ENCODE measurements at places on chromosomes 4 and X.

DNA sequence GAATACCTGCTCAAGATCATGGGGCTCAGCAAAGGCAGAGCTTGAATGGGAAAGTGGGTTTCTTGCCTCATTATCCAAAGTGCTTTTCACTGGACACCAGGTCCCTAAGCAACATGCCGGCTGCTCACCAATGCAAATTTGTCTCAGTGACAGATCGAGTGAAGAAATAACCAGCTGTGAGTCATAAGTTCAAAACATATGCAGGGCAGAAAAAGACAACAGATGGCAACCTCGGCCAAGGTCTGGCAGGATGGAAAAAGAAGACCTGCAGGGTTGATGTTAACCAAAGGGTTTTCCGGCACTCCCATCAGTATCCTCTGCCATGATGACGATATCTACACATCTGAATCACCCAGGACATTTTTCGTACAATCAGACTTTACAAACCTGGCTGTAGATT is 124.1 kb downstream of the AFAP1 start:
- DNase-seq = no peak

DNA sequence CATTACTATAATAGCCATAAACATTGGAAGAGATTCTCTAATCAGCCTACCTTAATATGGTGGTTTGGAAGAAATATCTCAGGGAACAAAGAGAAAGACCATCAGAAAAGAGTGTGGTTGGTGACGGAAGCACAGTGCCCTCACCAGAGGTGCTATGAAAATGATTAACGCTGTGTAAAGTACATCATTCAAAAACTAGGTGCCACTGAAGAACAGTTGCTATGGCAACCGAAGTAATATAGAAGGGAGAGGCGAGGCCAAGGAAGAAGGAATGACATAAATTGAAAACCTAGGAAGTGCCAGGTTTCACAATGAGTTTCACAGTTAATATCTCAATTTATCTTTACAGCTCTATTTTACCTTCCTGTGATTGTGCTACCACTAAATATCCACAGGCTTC is 57.0 kb upstream of the ARSJ start:
- DNase-seq = no peak

DNA sequence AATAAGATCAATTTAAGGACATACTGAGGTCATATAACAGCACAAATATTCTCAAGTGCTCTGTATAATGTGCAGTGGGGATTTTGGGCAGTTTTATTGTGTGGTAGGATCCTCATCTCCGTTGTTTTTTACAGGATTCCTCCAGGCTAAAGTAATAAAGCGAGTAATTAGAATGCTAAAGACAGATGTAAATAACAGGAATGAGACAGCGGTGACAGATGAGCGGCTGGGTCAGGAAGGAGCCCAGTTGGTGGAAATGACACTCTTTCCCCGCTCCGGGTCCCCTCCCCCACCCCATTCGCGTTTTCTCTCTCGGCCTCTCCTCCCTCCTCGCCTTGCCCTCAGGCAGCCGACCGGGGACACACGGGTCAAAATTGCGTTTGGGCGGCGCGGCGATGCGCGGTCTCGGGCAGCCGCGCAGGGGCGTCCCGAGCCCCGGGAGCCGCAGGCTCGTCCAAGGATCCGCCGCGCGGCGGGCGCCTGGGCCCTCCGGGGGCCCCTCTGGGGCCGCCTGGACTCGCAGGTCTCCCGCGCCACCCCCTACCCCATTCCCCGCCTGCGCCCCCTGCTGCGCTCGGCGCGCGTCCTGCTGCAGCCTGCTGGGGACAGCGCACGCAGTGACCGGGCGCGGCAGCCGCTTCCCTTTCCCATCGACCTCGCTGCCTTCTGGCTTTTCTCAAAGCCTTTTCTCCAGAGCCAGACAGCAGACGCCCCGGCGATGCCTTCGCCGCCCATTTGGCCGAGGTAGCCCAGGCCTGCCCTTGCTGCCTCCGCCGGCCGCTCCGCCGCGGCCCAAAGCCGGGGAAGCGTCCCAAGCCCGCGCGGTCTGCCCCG is 16.2 kb downstream of the POU4F2 start:
- DNase-seq = no peak

- DNase-seq = no peak
These were observed 7.8 kb downstream of the TAFAZZIN start for GRCh38 chrX:154419189-154419588.

DNA sequence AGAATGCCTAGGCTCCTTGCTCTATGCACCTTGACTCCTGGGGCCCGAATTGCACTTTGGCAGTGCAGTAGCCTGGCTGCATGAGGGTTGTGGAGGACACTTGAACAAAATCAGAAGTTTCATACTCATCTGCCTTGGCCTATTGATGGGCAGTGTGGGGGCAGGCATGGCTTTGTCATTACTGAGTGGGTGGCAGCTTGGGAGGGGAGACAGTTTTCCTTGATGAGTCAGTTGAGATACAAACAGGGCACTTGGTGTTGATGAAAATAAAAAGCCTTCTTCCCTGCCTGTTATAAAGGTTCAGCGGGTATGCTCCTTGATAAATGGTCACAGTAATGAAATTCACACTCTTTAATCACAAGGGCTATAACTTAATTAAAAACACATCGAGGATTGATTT is 126.8 kb upstream of the MAMLD1 start:
- no peak for DNase-seq

DNA sequence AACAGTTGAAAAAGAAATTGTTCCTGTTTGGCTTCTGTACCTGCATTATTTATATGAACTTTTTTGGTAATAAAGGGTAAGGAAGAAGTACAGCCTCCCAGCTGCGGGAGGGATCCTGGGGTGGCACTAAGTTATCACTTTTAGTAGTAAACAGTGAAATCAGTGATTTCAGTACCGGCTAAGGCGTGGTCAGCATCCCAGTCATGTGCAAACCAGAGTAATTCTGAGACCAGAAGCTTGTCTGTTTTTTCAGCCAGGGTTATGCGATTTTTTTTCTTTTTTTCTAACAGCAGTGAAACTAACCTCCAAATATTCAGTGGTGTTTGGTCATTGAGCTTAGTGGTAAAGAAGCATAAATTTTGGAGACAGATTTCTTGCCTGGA is 3.3 kb downstream of the EGF start:
- no peak for DNase-seq

DNA sequence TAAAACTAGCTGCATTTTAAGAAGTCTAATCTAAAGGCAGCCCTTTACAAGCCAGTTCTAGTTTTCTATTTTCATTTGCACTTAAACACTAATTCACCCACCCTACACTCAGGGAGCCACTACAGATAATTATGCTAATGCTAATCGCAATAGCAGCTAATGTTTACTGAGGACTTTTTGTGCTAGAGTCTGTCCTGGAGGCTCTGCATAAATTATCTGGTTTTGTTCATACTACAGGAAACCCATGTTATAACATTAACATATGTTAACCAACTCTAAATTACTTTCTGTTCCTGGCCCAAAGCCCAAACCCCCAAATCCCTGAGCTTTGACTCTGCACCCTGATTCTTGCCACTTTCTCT is 480 bp upstream of the RADX start:
- no peak for DNase-seq

DNA sequence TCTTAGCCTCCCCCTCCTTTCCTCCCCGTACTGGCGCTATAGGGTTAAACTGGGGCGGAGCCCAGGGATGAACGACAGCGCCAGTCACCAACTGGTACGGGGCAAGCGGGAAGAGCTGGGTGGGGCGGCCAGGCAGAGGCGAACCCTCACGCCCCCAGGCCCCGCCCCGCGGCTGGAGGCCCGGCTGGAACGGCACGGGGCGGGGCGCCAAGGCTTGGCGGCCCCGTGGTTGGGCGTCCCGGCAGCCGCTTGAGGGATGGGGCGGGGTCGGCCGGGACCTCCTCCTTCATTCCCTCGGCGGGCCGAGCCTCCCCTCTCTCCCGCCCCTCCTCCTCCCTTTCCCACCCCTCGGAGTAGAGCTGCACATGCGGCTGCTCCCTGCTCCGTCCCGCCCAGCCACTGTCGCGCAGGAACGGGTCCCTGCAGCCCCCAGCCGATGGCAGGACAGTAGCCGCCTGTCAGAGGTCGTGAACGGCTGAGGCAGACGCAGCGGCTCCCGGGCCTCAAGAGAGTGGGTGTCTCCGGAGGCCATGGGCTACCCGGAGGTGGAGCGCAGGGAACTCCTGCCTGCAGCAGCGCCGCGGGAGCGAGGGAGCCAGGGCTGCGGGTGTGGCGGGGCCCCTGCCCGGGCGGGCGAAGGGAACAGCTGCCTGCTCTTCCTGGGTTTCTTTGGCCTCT is at the start of gene EDA:
EDA (plus strand) TSS at position 335 of the 678 bp plus-strand sequence.
- DNase-seq = no peak

DNA sequence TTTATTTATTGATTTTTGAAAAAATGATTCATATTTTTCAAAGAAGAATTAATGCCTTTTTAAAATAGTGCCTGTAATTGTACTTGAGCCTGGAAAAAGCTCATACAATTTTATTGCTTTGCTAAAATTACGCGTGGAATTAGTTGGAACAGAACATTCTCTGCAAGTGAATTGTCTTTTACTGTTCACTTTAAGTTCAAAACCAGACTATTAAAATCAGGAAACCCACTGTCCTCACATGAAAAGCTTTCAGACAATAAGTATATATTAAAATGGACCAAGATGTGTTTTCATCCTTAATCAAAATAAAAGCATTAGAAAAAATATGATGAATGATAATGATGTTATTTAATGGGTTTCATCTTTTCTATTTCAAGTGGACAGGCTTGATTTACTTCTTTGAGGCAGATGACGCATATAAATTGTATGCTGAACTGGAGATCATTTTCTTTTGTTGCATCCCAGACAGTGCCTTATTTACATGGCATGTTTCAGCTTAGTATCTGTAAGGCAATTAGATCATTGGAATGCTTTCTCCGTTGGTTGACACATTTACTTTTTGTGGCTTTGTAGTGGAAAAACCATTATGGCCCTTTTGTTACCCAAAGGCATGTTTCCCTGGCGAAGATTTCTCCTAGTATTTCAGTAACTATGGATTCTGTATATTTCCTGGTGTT is 299.0 kb upstream of the MAGEC2 start:
- no peak for DNase-seq
